ENCODE measurements at places on chromosomes 3 and 15. TPM values are rescaled to one million over a fixed set of nuclear protein-coding genes. Genes with fewer than 3 reads are reported as not detected.
A peak's percentile ranks its signal among the peaks of the same experiment; 100 is the strongest.

- no peak for DNase-seq
These were observed 32.4 kb upstream of the PLSCR2 start for GRCh38 chr3:146501752-146502151.

DNA sequence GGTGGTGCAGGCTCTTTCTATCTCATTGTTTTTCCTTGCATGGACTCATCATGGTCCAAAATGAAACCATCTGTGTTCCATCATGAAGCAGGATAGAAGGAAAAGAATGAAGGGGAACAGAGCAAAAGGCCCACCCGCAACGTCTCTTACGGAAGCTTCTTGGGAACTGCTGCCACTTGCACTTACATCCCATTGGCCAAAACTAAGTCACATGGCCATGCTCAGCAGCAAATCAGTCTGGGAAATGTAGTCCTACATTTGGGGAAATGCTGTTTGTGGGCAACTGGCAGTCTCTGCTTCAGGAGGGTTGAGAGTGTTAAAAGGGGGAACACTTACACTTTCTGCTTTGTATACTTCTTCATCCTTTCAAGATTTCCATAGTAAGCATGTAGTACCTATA, 191.6 kb downstream of the SV2B start:
- DNase-seq = no peak

DNA sequence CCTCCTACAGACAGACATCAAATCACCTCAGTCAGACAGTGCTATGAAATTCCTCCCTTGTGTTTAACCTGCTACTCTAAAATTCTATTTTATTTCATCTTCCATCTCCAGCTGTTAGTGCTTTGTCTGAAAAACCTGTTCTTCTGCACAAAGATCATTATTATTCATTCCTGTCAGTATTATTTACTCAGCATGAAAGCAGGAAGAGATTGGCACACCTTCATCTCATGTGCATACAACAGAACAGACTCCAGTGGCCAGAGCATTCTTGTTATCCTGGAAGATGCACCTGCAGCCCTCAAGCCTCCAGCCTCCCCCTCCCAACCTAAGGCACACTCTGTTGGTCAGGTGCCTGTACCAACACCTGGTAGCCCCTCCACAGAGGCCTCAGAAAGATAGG, 1.8 kb upstream of the ROPN1B start:
- no peak for DNase-seq

DNA sequence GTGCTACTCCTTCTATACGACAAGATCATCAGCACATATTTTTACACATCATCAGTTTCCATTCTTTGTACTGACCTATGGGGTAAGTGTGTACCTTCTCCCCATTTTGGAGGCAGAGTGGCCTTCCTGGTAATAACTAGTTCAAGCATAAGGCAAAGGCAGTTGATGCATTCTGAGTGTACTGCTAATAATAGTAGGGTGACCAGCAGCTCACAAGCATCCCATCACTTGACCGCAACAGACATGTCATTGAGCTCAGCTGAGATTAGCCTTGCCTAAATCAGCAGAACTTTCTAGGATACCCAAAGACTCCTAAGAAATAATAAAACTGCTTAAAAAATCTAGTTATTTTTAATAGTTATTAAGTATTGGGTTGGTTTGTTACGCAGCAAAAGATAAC, 329.8 kb upstream of the FRG2C start:
- no peak for DNase-seq

- DNase-seq = no peak
These were observed 3.0 kb upstream of the ANKRD28 start for GRCh38 chr3:15800780-15801179.

GRCh38 chr3:69970827-69971226, 28.7 kb upstream of the SAMMSON start:
- no peak for DNase-seq

- no peak for DNase-seq
These were observed 227.8 kb downstream of the OCA2 start for GRCh38 chr15:27871078-27871901.

FBXO40 gene
- total RNA-seq = 0.03 TPM

FANCD2OS gene
- total RNA-seq = not detected

APPL1 gene
- total RNA-seq = 12.2 TPM

DNA sequence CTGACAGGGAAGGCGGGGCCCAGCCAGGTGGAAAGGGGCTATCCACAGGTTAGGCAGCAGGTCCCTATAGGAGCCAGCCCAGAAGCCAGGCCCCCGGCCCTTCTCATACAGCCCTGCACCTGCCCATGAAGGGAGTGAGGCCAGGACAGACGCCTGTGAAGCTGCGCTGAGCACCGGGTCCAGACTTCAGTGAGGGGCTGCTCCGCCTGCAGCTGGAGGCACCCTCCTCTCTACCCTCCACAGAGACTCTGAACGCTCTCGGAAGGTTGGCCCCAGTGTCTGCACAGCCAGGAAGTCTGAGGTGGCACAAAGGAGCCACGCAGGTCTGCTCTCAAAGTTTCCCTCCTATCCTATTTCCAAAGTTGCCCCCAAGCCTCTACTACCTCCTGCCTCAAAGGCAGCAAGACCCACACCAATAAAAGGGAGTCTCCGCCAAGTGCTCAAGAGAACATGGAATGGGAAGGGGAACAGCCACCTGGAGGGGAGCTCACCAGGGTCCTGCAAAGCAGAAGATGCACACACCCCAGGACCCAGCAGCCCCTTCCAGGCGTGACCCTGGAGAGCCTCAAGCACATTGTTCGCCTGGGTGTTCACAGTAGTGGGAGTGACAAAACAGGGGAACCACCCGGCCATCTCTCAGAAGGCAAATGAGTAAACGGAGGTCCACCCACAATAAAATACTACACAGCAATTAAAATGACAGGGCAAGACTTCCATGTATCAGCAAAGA, 19.5 kb downstream of the XXYLT1 start:
- DNase-seq = peak; percentile 35

DNA sequence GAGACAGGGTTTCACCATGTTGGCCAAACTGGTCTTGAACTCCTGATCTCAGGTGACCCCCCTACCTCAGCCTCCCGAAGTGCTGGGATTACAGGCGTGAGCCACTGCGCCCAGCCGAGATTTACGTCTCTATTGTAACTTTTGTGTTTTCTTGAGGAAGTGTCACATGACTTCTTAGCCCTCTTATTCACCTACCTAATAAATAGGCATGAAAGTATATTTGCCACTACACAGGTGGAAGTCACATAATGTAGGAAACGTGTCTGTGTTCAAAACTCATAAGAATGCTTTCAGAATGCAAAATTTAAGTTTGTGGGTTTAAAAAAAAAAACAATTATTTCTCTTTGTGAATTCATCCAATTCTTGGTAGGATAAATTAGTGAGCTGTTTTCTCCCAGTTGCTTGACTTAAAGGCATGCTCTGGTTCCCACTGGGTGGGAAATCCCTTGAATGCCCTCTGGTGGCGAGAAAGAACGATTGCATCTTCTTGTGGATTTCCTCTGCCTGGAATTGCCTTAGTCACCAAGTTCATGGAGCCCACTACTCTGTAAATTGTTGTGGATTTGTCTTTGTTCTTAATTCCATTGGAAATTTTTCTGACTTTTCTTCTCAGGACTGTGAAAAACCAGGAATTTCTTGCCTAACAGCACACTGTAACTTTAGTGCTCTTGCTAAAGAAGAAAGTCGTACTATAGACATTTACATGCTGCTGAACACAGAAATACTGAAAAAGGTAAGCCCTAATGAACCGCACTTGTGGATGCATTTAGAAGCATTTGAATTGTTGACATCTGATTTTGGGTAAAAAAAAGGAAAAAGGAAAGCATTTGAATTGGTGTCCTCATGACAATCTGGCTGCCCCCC, 82.2 kb upstream of the CTDSPL start:
- no peak for DNase-seq

DNA sequence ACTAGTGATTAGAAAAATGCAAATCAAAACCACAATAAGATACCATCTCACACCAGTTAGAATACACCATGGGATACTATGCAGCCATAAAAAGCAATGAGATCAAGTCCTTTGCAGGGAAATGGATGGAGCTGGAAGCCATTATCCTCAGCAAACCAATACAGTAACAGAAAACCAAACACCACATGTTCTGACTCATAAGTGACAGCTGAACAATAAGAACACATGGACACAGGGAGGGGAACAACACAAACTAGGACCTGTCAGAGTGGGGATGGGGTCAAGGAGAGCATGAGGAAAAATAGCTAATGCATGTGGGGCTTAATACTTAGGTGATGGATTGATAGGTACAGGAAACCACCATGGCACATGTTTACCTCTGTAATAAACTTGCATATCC, 36.0 kb upstream of the CCNL1 start:
- no peak for DNase-seq

GRCh38 chr3:70728311-70728710, 415.9 kb upstream of the MDFIC2 start:
- no peak for DNase-seq

MDFIC2 gene
- total RNA-seq = not detected

- no peak for DNase-seq
These were observed 11.4 kb downstream of the LMOD3 start for GRCh38 chr3:69110941-69111546.

DNA sequence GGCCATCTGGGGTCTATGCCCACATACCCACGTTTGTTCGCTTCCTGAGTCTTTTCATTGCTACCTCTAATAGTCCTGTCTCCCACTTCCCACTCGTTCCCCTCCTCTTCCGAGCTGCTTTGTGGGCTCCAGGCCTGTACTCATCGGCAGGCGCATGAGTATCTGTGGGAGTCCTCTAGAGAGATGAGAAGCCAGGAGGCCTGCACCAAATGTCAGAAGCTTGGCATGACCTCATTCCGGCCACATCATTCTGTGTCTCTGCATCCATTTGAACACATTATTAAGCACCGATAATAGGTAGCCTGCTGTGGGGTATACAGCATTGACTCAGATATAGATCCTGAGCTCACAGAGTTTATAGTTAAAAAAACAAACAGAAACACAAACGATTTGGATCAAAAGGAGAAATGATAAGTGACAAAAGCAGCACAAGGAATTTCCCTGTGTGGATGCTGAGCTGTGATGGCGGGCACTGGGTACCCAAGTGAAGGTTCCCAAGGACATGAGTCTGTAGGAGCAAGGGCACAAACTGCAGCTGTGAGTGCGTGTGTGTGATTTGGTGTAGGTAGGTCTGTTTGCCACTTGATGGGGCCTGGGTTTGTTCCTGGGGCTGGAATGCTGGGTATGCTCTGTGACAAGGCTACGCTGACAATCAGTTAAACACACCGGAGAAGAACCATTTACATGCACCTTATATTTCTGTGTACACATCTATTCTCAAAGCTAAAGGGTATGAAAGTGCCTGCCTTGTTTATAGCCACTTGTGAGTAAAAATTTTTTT, 35.9 kb downstream of the NR1I2 start:
- no peak for DNase-seq

GRCh38 chr3:105728771-105729312, 140.0 kb downstream of the CBLB start:
- no peak for DNase-seq

DNA sequence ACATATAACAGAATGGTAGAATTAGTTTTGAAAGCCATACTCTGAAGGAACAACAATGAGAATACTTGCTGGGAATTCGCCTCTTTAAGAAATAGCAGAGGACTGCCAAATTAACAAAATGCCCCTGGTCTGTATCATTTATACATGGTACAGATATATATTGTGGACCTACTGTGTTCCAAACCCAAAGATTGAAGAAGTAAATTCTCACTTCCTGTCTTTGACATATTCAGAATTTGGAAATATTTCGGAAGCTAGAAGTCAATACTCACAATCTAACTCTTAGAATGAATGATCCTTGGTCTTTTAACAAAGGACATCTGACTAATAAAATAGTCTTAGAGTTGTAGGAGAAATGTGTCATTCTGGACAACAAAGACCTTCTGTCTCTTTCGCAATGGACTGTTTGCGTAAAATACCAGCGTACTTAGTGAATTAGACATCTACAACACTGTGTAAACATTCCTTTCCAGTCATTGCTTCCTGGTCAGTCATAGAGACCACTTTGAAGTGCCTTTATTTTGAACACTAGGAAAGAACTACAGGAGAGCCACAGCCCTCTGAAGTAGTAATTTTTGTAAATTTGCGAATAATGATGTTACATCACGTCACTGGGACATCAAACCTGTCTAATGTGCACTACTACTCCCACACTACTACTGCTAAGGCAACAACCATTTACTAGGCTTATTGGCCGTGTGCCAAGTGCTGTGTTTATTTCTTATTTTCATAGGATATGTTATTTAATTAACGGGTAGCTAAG, 68.0 kb downstream of the CHL1 start:
- DNase-seq = no peak

SPSB4 gene
- total RNA-seq = 0.35 TPM

DNA sequence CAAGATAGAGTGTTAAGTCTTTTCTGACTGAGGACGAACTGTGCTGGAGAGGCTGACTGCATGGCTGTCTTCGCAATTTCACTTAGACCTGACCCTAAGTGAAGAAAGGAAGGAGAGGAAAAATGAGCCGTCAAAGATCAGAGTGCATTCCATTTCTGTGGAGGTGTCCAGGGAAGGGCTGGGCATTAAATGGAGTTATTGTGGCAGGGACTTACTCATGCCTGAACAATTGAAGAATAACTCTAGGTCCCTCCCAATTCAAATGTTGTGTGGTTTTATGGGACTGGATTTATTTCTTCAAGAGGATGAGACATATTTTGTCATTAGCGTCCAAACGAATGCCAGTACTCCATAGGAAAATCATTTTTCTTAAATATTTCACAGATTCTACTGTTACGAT, 187.3 kb upstream of the CFAP20DC start:
- DNase-seq = no peak

GRCh38 chr3:134623615-134624245, 27.1 kb downstream of the KY start:
- no peak for DNase-seq

SCN11A gene
- total RNA-seq = 0.15 TPM

Measured in left lobe of liver (tissue), 2 donors.